ENCODE measurements at places on chromosomes 1 and 21. TPM values are rescaled to one million over a fixed set of nuclear protein-coding genes. Genes with fewer than 3 reads are reported as not detected.

DNA sequence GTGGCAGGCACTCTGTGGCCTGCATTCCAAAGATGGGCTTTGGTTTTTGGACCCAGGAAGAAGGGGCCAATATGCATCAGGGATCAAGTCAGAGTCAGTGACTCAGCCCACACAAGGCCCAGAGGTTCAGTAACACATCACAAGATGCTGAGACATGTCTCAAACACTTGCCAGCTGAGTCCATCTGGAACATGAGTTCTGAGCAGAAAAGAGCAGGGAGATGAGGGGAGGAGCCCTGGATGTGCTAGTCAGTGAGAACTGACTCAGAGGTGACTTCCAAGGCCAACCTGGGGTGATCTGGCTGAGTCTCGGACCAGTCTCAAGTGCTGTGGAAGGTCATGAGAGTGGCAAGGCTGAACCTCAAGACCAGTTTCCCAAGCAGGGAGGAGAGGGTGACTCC lies 150.1 kb downstream of the CDC7 start:
- DNase-seq = peak; percentile 68
- H3K4me1 ChIP-seq = peaks cover 3% of the 10 kb centered on the region
- no peaks in the 10 kb centered on the region for H3K36me3 ChIP-seq
- no peaks in the 10 kb centered on the region for H3K27me3 ChIP-seq
- peak overlapping the region; percentile 49 for H3K27ac ChIP-seq

- DNase-seq = no peak
- no peak overlapping the region for H3K4me3 ChIP-seq
- H3K36me3 ChIP-seq = no peaks in the 10 kb centered on the region
- peaks cover 27% of the 10 kb centered on the region for H3K4me1 ChIP-seq
- no peak overlapping the region for H3K27ac ChIP-seq
- no peaks in the 10 kb centered on the region for H3K27me3 ChIP-seq
Observed at GRCh38 chr1:179029321-179029759, 3.6 kb downstream of the FAM20B start.

- peaks cover 16% of the 10 kb centered on the region for H3K4me1 ChIP-seq
- H3K27me3 ChIP-seq = no peaks in the 10 kb centered on the region
- no peak overlapping the region for H3K4me3 ChIP-seq
Observed at GRCh38 chr1:167794043-167794442, 72.3 kb downstream of the MPZL1 start.

DNA sequence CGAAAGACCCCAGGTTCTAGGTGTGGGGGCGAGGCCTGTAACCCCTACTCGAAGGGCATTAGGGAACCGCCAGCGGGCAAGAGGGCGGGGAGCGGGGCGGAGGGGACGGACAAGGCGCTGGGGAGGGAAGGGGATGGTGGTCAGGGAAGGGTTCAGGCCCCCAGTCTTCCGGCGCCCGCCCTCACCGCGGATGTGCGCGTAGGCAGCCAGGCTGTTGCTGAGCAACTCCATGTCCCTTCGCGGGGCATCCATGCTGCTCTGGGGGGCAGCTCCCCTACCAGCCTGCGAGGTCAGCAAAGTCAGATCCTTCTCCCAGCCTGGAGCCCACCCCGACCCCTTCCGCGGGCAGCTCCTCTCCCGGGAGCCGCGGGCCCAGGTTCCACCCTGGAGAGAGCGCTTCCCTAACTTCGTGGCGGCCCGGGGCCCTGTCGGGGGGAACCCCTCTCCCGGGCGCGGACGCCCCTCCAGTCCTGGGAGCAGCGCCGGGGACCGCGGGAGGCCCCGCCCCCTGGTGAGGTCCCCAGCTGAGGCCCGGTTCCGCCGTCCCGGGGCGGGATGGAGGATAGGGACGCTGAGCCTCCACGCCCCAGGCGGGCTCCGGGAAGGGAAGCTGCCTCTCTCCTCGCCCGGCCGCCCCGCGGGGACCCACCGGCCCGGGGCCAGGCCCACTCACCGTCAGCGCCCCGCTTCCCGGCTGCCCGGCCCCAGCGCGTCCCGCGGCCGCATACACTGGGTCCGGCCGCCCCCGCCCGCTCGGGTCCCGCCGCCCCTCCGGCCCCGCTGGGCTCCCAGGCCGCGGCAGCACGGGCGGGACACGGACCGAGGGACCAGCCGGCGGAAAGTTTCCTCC lies 434 bp downstream of the EVA1B start:
- peaks cover 35% of the 10 kb centered on the region for H3K4me1 ChIP-seq
- H3K36me3 ChIP-seq = no peaks in the 10 kb centered on the region
- no peaks in the 10 kb centered on the region for H3K27me3 ChIP-seq
- peak overlapping the region; percentile 99 for H3K27ac ChIP-seq

- H3K4me3 ChIP-seq = no peak overlapping the region
- H3K36me3 ChIP-seq = no peaks in the 10 kb centered on the region
- no peaks in the 10 kb centered on the region for H3K27me3 ChIP-seq
- no peak overlapping the region for H3K27ac ChIP-seq
- H3K4me1 ChIP-seq = no peaks in the 10 kb centered on the region
Observed at GRCh38 chr1:89980605-89981004, 14.3 kb upstream of the ZNF326 start.

DNA sequence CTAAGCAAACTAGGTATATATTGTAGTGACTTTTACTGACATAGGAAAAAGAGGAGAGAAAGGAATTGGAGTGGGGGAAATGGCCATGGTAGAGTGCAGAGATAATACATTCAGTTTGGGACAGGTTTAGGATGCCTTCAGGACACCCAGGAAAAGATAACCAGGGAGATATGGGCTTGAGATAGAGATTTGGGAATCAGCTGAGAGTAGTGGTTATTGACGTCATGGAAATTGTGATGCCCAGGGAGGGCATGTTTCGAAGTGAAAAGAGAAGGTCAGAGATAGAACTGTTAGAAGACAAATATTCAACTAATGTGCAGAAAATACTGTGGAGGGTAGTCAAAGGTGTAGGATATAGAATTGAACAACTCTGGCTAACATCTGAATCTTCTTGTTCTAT lies 40.6 kb downstream of the CAMSAP2 start:
- H3K27ac ChIP-seq = no peak overlapping the region
- no peak overlapping the region for H3K4me3 ChIP-seq
- DNase-seq = no peak
- H3K4me1 ChIP-seq = peaks cover 25% of the 10 kb centered on the region
- no peaks in the 10 kb centered on the region for H3K36me3 ChIP-seq

DNA sequence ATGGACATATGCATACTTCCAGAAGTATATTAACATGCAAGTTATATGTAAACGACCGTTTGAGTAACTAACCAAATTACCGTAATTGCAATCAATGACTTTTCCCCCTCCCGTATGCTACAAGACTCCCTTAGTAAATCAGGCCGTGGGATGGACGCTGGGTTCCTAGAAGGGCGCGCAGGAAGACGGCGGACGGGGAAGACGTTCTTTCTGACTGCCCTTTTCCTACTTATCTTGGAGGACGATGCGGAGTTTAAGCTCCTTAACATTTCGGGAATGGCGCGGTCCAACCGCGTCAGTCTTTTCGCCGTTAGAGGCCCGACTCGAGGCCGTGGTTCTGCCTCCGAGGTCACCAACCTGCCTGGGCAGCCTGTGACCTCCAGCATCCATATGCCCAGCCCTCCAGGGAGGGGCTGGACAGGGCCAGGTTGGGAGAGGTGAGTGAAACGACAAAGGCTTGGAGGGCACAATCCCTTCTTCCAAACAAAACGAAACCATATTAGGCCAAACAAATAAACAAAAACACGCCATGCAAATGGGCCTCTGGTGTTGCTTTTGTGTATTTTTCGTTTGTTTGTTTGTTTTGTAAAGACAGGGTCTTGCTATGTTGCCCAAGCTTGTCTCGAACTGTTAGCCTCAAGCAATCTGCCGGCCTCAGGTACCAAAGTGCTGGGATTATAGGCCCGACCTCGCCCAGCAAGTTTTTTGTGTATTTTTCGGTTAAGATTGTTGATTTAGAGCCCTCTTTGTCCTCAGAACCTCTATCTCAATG lies 873 bp upstream of the PI4KB start:
- H3K27ac ChIP-seq = peak overlapping the region; percentile 96
- H3K36me3 ChIP-seq = peaks cover 8% of the 10 kb centered on the region
- peak overlapping the region; percentile 87 for H3K4me3 ChIP-seq
- no peak for DNase-seq
- no peaks in the 10 kb centered on the region for H3K27me3 ChIP-seq
- H3K4me1 ChIP-seq = peaks cover 37% of the 10 kb centered on the region

- no peak for DNase-seq
- no peak overlapping the region for H3K4me3 ChIP-seq
- no peaks in the 10 kb centered on the region for H3K27me3 ChIP-seq
- peaks cover 50% of the 10 kb centered on the region for H3K4me1 ChIP-seq
Observed at GRCh38 chr1:19462781-19463503, 22.4 kb downstream of the CAPZB start.

GRCh38 chr1:212633161-212633560 lies 24.6 kb downstream of the ATF3 start:
- H3K36me3 ChIP-seq = no peaks in the 10 kb centered on the region
- H3K27me3 ChIP-seq = no peaks in the 10 kb centered on the region
- H3K4me1 ChIP-seq = peaks cover 31% of the 10 kb centered on the region
- no peak overlapping the region for H3K4me3 ChIP-seq

DNA sequence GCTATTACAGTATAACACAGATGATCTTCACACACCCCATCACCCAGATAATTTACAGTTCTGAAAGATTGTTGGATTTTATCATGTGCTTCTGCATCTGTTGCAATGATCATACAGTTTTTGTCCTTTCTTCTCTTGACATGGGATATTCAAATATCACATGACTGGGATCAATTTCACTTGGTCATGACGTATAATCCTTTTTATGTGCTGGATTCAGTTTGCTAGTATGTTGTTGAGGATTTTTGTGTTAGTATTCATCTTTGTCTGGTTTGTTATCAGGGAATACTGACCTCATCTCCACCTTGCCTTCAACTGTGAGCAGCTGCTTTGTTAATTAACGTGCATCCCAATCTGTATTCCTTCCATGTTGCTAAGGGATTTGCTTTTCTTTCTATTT lies 44.7 kb upstream of the DISC1 start:
- no peaks in the 10 kb centered on the region for H3K27me3 ChIP-seq
- no peak for DNase-seq
- no peak overlapping the region for H3K27ac ChIP-seq
- no peak overlapping the region for H3K4me3 ChIP-seq
- no peaks in the 10 kb centered on the region for H3K36me3 ChIP-seq

- peak; percentile 63 for DNase-seq
- peaks cover 24% of the 10 kb centered on the region for H3K4me1 ChIP-seq
- no peaks in the 10 kb centered on the region for H3K36me3 ChIP-seq
- H3K4me3 ChIP-seq = peak overlapping the region; percentile 42
- no peaks in the 10 kb centered on the region for H3K27me3 ChIP-seq
Observed at GRCh38 chr1:153506831-153507413, 28.9 kb downstream of the S100A6 start.

GRCh38 chr1:104092698-104093097 lies 343.0 kb downstream of the AMY1C start:
- no peak overlapping the region for H3K4me3 ChIP-seq
- no peak for DNase-seq
- H3K27me3 ChIP-seq = no peaks in the 10 kb centered on the region

DNA sequence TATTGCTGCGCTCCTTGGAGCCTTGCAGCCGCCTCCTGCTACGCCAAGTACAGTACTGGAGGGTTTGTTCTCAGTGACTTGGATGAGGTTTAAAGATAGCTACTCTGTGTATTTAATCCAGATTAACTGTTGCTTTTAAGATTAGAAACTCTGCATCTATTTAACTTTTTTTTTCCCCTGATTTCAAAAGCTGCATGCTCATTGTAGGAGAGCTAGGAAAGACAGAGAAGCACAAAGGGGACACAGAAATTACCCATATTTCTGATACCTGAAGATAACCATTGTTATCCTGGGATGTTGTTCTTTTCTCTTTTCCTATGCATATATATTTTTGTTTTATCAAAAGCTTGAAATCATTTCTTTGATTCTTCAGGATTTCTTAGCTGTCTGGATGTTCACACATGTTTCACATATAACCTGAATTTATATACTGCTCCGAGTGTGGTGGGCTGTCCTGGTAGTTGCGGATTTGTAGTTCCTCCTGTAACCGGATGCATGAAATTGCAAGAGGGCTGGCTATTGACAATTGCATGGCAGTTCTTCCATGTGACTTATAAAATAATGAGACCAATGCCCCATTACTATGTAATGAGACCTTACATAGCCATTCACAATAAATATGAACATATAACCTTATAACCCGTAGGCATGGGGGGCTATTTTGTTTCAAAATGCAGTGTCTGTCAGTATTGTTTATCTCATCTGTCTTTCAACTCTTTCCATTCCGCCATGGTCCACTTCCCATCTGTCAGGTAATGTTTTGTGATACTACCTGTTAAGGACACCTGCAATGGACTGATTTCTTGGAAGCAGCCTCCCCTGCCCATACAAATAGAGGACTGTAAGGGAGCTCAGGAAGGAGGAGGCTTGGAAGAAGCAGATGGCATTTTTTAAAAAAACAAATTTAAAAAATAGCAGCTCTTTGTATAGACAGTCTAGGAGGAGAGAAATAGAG lies 1.4 kb downstream of the RAVER2 start:
- no peaks in the 10 kb centered on the region for H3K36me3 ChIP-seq
- no peaks in the 10 kb centered on the region for H3K27me3 ChIP-seq
- peak overlapping the region; percentile 74 for H3K27ac ChIP-seq
- H3K4me3 ChIP-seq = peak overlapping the region; percentile 79
- peaks cover 11% of the 10 kb centered on the region for H3K4me1 ChIP-seq
- DNase-seq = no peak

DNA sequence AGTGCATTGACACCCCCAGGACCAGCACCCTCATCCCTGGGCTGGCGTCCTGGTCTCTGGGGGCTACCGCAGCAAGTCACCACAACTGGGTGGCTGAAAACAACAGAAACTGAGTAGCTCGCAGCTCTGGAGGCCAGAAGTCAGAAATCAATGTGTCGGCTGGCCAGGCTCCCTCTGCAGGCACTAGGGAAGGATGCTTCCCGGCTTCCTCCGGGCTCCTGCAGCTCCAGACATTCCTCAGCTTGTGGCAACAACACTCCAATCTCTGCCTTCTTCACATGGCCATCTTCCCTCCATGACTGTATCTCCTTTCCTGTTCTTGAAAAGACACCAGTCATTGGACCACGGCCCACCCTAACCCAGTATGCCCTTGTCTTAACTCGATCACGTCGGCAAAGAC lies 224.2 kb downstream of the NPHP4 start:
- H3K4me1 ChIP-seq = no peaks in the 10 kb centered on the region
- DNase-seq = no peak
- no peaks in the 10 kb centered on the region for H3K36me3 ChIP-seq
- H3K4me3 ChIP-seq = no peak overlapping the region
- no peak overlapping the region for H3K27ac ChIP-seq
- H3K27me3 ChIP-seq = no peaks in the 10 kb centered on the region

Gene C4BPA
- 0.71 TPM for total RNA-seq

Gene FCAMR
- not detected for total RNA-seq

Gene BMP8B
- 0.27 TPM for total RNA-seq

Gene TFF3
- 3.2 TPM for total RNA-seq
